ENCODE measurements at places on chromosomes 4 and X. TPM values are rescaled to one million over a fixed set of nuclear protein-coding genes. Genes with fewer than 3 reads are reported as not detected.

Gene EGFL6
- not detected for total RNA-seq

Gene HMGN5
- 3.5 TPM for total RNA-seq

Gene ANKRD37
- 8.3 TPM for total RNA-seq

Gene CENPVL3
- not detected for total RNA-seq

Gene SERTM2
- not detected for total RNA-seq

Gene GLRB
- total RNA-seq, result 2.1 TPM

- no peak for DNase-seq
Observed at GRCh38 chr4:77911842-77912450, 49.3 kb downstream of the MRPL1 start.

DNA sequence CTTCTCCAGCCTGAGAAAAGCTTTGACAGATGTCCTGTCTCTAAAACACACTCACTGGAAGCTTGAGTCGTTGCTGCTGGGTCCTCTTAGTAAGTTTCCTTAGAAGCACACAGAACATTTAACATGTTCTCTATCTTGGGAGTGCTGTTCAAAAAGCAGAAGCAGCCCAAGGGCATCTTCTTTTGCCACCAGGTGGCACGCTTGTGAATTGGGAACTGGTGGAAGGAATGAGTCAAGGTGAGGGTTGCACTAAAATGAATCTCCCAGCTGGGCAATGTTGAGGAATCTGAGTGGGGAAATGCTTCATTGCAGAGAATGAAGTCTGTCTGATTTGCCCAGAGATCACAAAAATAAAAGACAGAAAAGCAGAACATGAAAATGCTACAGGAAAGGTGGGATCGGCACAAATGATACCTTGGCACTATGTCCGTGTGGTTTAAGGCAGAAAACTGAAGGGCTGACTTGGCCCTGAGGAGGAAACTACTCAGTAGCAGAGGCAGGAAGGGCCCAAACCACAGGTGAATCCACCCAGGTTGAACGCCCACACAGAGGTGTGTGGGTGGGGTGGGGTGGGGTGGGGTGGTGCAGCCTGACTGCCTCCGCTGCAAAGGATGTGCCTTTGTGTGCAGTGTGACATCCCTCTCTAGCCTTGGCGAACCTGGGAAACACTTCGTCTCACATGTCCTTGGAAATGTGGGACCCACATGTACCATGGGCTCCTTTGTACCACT, 26.0 kb downstream of the KIT start:
- no peak for DNase-seq

- no peak for DNase-seq
Observed at GRCh38 chrX:9665113-9665512, 100.5 kb downstream of the GPR143 start.

GRCh38 chr4:25913056-25913850, 767 bp upstream of the SMIM20 start:
- no peak for DNase-seq

DNA sequence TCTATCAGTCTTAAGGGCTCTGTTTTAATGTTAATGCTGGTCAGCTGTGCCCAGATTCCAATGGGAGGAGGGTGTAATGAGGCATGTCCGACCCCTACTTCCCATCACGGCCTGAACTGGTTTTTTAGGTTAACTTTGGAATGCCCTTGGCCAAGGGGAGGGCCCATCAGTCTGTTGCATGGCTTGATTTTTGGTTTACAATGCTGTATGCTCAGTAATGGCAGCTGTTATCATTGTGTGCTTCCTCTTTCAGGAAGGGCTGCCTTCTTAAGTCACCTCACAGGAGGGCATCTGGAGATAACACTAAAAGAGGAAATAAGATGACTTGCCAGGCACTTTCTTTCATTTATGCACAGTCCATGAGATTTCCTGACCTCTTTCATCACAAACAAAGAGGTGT, 36.3 kb downstream of the ATXN3L start:
- no peak for DNase-seq
